ENCODE measurements at places on chromosomes 5 and 9.

DNA sequence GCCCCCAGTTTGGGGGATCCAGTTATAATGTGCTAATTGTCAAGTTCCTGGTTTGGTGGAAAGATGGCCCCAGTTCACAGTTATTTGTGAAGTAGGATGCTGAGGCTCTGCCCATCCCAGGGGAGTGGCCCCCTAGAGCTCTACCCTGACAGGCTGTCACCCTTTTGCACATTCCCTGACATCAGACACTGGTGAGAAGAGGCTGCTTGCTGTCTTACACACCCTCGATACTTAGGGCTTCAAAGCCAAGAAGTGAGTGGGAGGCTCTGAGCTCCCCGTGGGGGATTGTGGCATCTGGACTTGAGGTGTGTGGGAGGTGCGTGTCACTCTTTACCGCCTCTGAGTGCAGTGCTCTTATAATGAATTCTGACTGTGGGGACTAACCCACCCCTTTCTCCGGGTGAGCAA is 168.5 kb downstream of the DOCK2 start:
- DNase-seq: no peak

- no peak for DNase-seq
These were observed 155.8 kb downstream of the FRMD3 start for GRCh38 chr9:83382421-83382820.

DNA sequence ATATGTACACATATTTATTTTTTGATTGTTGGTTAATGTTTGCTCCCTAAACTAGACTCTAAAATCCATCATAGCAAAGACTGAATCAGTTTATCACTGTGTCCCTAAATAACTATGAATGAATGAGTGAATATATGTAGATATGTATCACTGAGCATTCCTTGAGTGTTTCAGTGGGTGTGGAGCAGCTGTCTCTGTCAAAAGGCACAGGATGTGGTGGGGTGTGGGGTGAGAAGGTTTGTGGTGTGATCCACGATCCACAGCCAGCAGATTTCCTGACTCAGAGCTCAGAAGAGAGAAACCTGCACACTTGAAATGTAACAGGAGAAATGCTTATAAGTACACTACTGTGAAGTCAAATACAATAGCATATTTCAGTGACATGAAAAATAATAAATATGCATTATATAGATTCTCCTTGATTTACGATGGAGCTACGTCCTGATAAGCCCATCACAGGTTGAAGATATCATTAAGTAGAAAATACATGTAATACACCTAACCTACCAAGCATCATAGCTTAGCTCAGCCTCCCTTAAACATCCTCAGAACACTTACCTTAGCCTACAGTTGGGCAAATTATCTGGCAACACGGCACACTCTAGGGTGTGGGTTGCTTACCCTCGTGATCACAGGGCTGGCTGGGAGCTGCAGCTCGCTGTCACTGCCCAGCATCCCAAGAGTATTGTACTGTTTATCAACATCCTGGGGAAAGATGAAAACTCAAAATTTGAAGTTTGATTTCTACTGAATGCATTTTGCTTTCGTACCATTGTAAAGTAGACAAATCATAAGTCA is 287.0 kb downstream of the GAS1 start:
- DNase-seq: no peak

DNA sequence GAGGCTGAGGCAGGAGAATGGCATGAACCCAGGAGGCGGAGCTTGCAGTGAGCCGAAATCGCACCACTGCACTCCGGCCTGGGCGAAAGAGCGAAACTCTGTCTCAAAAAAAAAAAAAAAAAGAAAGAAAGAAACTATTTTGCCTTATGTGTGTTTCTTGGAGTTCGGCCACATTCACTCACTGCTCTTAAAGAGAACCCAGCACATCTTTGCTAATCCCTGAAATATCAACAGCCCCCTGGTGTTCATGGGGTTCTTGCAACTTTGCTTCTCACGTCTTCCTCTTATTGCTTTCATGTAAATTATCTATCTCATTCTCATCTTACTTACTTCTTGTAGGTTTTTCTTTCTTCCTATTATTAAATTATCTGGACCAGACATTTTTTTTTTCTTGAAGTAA is 126.3 kb upstream of the ASTN2 start:
- no peak for DNase-seq

GRCh38 chr9:89659891-89660685 is 55.3 kb downstream of the GADD45G start:
- no peak for DNase-seq

DNA sequence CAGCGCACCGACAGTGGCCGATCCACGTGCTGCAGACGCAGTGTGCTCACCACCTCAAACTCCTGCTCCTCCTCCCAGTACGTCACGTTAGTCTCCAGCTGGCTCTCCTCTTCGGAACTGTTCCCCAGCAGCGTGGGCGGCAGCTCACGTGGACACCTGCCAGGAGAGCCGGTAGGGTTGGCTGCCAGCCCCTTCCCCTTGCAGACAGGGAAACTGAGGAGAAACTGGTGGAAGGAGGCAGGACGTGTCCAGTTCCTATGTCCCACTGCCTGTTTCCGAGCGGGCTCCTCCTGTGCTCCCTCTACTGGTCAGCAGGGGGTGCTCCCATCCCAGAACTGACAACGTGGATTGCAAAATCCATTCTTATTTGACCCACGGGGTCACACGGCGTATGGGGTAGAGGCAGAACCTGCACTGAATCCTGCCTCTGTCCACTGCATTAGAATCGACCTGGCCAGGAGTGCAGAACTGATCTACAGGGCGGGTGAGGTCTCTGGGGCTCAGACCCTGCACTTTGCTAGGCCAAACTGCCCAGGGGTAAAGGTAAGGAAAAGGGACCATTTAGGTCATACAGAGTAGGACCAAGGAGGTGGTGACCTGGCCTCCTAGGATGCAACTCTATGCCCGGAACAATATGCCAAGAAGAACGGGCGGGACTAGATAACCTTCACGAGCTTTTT is 25.7 kb downstream of the PDGFRB start:
- peak; percentile 17 for DNase-seq

- DNase-seq: no peak
These were observed 15.4 kb downstream of the NIPAL4 start for GRCh38 chr5:157475432-157475831.

DNA sequence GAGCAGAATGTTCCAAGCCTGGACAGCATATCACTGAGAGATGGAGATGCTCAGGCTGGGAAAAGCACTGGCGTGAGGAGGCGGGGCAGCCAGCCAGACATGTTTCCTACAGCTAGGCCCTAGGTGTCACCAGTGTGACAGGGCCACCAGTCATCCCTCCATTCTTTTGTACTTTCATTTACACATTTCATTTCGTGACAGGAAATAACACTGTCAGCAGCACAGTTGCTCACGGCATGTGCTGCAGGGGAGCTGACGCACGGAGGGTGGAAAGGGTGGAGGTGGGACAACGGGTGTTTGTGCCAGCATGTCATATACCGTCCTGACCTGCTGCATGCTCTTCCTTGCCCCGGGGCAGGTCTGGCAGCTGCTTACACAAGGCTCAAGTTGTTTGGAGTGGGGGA is 14.8 kb upstream of the CEMIP2 start:
- peak; percentile 53 for DNase-seq

GRCh38 chr9:112751056-112751795 is 666 bp downstream of the SNX30 start:
- no peak for DNase-seq

GRCh38 chr9:129059796-129060785 is 20.8 kb upstream of the DOLPP1 start:
- no peak for DNase-seq

DNA sequence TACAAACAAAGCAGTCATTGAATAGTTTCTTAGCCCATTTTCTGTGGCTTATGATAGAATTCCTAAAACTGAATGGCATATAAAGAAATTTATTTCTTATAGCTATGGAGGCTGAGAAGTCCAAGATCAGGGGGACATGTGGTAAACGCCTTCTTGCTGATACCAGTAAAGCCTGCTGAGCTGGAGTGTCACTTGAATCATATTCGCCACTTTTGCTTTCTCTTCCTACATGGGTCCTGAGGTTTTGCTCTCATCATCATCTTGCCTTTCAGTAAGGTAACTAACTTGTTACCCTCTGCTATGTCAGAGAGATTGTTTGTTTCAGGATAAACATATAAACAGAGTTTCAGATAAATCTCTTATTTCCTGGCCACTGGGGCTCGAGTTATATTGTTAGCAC is 203.3 kb upstream of the DMRT1 start:
- DNase-seq: no peak

- DNase-seq: no peak
These were observed 465.9 kb downstream of the DMAC1 start for GRCh38 chr9:7333719-7334118.

GRCh38 chr5:16666883-16667398 is 50.1 kb upstream of the RETREG1 start:
- no peak for DNase-seq

- no peak for DNase-seq
These were observed 87.9 kb upstream of the FAM169A start for GRCh38 chr5:74953937-74954720.

GRCh38 chr5:74499256-74500050 is 141.1 kb downstream of the ENC1 start:
- DNase-seq: no peak

- no peak for DNase-seq
These were observed 2.7 kb upstream of the PCBD2 start for GRCh38 chr5:134902071-134902801.

- no peak for DNase-seq
These were observed 21.6 kb upstream of the TCF7 start for GRCh38 chr5:134092875-134093274.

DNA sequence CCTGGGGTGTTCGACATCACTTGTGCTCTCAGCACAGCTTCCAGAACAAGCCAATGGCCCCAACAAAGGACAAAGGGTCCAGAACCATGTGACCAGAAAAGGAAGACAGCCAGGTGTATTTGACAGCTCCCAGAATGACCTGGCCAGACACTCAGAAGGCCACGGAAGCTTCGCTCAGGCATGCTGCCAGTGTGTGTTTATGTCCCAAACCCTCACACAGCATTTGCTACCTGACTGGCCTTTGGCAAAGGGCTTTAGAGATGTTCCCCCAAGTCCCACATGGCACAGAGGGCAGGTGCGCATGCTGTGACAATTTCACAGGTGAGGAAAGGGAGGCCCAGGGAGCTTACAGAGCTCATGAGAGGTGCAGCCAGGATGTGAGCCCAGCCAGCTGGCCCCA is 39.5 kb downstream of the MED10 start:
- no peak for DNase-seq

- no peak for DNase-seq
These were observed 9.1 kb downstream of the PTCH1 start for GRCh38 chr9:95507464-95508241.

DNA sequence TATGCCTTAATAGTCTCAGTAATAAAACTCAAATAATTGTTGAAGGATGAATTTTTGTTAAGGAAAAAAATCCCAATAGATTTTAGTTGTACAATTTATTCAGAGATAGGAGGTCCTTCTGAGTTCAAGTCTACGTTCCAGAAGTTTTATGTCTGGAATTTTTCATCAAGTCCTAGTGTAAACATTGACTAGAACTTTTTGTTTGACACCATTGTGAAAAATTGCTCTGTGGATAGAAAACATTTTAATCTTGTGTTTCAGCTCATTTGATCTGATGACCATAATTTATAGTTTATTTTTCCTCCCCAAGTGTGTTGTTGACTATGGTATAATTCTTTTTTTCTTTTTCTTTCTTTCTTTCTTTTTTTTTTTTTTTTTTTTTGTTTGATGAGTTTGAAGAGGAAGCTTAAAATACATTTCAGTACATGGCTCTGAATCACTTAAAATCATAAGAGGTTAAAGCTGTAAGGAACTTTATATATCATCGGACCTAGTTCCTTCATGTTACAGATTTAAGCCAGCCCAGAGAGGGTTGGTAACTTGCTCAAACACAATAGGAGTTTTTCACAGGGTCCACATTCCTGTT is 20.7 kb downstream of the ITGA1 start:
- no peak for DNase-seq

- DNase-seq: no peak
These were observed 12.6 kb upstream of the TCF7 start for GRCh38 chr5:134101686-134102439.

GRCh38 chr5:23703940-23704855 is 196.8 kb downstream of the PRDM9 start:
- DNase-seq: no peak

DNA sequence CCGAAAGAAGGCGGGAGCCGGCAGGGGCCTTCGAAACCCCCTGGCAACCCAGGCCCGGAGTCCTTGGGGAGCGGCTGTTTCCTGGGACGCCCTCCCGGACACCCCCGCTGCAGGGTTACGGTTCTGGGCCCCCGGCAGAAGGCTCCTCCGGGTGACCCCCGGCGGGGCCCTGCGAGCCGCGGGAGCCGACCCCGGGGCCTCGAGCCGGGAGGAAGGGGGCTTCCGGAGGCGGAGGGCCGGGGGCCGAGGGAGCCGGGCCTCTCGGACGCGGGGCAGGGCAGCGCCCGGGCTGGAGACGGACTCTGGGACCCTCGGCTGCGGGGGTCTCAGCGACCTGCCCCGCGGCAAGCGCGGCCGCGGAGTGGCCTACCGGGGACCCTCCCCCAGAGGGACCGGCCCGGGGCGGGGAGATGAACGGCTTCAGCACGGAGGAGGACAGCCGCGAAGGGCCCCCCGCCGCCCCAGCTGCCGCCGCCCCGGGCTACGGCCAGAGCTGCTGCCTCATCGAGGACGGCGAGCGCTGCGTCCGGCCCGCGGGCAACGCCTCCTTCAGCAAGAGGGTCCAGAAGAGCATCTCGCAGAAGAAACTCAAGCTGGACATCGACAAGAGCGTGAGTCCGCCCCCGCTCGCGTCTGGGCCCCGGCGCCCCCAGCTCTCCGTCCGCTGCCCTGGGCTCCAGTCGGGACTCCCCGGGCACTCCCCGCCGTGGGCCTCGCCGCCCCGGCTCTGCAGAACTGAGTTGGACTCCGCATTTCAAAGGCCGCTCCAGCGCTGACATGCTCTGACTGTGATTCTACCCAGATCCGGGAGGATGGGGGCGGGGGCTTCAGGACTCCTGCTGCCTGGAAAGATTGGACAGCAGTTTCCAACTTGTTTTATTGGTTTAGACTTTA is 645 bp downstream of the SAP30L start:
- no peak for DNase-seq

GRCh38 chr5:111930905-111931461 is 174.0 kb upstream of the NREP start:
- DNase-seq: no peak

GRCh38 chr5:128559300-128560297 is 21.6 kb upstream of the FBN2 start:
- no peak for DNase-seq

GRCh38 chr5:136484808-136485325 is 119.5 kb upstream of the TRPC7 start:
- DNase-seq: no peak

DNA sequence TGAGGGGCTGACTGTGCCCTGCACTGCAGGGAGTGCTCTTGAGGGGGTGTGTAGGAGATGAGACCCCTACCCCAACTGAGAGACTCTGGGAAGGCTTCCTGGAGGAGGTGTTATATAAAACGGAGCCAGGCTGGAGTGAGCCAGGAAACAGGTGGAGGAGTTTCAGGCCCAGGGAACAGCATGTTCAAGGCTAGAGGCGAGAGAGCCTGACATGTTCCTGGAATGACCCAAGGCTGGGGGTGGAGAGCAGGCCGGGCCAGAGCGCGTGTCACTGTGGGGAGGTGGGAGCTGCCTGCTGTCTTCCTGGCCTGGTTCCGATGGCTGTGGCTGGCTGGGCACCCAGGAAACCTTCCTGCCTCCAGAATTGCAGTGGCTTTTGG is 48.7 kb downstream of the RXRA start:
- no peak for DNase-seq

All from stimulated activated CD4-positive, alpha-beta T cell treated with anti-CD3 and anti-CD28 coated beads, Interleukin-1b, Interleukin-23, amount 100 ng/mL, for 1 hour (primary cell).